ENCODE measurements at places on chromosomes 6 and 20. TPM values are rescaled to one million over a fixed set of nuclear protein-coding genes. Genes with fewer than 3 reads are reported as not detected.

CDH4 gene
- total RNA-seq = 0.25 TPM

- no peak for DNase-seq
Observed at GRCh38 chr6:46356543-46356942, 134.7 kb downstream of the RCAN2 start.

PACSIN1 gene
- total RNA-seq = not detected

ABHD16B gene
- not detected for total RNA-seq

EYA2 gene
- total RNA-seq = 1.6 TPM

- DNase-seq = peak; percentile 57
Observed at GRCh38 chr20:4555188-4555890, 166.4 kb upstream of the PRND start.

GRCh38 chr6:37584654-37585522 is 85.2 kb upstream of the CCDC167 start:
- DNase-seq = no peak

DNA sequence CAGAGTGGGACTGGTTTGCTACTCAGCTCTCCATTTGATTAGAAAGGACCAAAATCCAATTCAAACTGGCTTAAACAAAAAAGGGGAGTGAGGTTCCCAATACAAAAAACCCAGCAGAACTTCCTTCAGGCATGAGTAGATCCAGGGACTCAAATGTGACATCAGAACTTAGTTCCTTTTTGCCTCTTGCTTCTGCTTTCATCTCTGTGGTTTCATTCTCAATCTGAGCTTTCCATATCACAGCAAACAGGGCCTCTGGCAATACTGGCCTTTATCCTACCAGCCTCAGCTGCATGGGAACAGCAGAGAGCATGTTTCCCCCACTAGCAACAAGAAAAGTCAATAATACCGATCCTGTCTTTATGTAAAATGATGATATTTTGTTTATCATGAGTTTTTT is 28.6 kb upstream of the PRELID3B start:
- no peak for DNase-seq

NRN1 gene
- total RNA-seq = 0.65 TPM

IRF4 gene
- not detected for total RNA-seq

GRCh38 chr6:42821846-42822245 is 40.0 kb downstream of the BICRAL start:
- DNase-seq = no peak

GRCh38 chr6:118896339-118897136 is 2.6 kb downstream of the ASF1A start:
- peak; percentile 68 for DNase-seq

DNA sequence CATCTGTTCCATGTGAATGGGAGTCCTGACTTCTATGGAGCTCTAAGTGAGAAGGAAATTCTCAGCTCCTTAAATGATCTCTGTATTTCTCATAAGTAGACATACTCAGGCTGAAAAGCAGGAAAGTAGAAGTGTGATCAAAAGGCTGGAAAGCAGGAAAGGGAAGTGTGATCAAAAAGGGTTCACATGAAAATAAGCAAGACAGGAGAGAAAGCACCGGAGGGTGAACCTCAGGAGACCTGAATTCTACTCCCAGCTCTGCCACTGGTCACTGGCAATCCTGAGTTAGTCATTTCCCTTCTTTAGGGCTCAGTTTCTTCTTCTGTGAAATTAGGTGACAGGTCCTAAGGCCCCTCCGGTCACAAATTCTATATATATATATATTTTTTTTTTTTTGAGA is 55.5 kb upstream of the TRERF1 start:
- DNase-seq = no peak

DNA sequence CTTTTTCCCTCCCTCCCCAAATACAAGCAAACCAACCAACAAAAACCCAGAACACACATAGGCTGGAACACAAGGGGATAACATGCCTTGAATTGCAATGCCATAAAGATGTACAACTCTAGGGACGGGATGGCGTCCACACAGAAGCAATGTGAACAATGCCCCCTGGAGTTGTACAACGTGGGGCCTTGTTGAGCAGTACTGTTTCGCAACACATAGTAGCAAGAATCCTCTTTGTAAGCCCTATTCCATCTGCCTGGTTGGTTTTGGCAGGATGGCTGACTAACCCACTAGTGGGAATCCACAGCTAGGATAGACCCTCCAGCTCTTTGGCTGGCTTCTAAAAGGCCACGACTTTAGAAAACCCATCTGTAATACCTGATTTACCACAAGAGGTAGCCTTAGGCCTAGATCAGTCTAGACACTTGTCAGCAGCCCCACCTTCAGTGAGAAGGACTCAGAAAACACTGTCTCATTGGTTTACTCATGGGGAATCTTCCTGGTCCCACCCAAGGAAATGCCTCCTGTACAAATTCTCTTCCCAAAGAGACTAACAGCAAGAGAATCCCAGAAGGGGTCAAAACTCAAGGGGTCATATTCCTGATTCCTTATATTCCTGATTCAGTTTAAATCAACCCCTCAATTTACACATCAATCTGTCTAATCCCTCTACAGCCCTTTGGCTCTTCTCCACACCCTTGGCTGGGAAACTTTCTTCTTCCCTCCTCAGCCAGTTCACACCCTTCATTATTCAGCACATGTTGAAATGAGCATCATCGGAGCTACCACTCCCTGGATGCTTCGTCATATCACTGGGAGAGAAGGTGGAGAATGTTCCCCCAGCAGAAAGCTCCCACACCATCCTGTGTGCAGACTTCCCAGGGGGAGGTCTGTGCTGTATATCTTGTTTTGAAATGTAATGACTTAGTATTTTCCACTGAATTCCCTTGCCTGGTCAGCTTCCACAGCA is 622.4 kb upstream of the FLRT3 start:
- DNase-seq = peak; percentile 15

- DNase-seq = no peak
Observed at GRCh38 chr6:132214716-132215115, 186.6 kb downstream of the MOXD1 start.

Data from fibroblast of the aortic adventitia (primary cell).